ENCODE measurements at places on chromosomes 13 and 19.

DNA sequence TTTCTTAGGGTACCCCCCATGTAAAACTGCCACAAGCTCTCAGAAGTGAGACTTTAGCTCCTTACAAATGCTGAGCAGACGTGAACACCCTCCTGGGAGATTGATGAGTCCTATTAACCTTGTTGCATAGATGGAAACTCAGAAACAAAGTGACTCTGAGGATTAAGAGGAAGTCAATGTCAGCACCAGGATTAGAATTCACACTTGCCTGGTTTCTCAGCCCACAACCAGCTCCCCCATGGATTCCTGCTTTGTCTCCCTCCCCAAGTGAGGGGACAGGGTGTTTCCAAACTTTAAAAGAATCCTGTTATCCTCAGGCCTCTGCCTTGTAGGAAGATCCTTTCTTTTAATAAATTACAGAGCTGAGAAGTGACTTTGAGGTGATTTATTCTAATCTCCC lies 324.4 kb downstream of the NDFIP2 start:
- no peak for DNase-seq

- DNase-seq = no peak
These were observed 33.4 kb downstream of the FAM124A start for GRCh38 chr13:51255556-51255955.

DNA sequence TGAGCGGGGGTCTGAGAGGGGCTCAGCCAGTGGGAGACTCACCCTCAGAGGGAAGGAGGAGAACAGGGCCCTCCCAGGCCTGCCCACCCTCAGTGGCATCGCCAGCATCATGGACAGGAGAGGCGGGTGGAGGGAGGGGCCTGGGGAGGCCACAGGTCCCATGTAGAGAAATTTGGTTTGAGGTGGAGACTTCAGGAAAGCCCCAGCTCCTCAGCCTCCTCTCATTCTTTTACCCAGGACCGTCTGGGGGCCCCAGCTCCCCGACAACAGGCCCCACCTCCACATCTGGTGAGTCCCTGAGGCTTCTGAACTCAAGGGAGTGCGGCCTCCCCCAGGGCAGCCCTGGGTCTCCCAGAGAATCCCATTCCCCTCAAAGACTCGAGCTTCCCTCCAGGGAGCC lies 3.1 kb downstream of the LILRB1 start:
- DNase-seq = peak; percentile 49

GRCh38 chr13:65336916-65337315 lies 1893.2 kb downstream of the PCDH9 start:
- DNase-seq = no peak

DNA sequence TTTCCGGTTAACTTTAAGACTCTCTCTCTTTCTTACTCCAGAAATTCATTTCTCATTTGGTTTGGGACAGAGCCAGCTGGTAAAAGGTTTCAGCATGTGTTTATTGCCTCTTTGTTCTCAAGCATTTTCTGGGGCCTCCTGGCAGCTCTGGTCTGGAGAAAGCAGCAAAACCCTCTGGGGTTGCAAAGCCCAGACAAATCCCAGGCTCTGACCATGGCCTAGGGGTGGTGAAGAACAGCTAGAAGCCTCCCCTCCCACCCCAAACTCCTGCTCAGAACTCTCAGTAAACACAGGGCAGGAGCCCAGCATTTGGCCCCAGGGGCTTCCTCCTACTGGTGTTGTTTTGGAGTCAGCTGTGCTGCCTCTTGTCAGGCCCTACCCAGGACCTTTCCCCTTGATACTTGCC lies 124.2 kb upstream of the SERP2 start:
- DNase-seq = no peak

DNA sequence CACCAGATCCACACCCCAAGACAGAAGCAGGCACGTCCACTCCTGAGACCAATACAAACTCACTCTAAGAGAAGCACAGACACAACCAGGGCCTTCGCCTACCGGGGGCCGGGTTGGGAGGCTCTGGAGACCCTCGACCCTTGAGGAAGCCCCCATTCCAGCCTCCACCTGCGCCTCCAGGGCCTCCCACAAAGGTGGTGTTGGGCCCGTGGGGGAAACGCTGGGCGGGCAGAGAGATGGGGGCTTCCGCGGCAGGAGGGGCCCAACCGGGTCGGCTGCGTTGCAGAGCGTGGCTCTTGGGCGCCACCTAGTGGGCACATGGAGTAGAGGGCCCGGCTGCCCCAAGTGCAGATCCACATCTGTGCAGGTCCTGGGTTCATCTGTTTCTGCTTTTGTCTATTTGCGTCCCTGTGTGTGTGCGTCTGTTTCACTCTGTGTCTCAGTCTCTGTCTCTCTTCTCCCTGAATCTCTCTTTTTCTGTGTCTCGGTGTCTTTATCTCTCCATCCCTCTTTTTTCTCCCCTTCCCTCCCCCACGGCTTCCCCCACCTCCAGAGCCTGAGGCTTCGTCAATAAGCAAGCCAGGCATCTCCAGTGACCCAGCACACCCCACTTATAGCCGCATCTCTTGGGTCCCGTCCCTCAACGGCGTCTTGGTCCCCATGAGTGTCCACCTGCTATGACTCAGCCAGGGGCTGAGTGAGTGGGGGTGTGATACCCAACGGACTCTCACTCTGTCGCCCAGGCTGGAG lies 10.5 kb upstream of the TINCR start:
- peak; percentile 90 for DNase-seq

DNA sequence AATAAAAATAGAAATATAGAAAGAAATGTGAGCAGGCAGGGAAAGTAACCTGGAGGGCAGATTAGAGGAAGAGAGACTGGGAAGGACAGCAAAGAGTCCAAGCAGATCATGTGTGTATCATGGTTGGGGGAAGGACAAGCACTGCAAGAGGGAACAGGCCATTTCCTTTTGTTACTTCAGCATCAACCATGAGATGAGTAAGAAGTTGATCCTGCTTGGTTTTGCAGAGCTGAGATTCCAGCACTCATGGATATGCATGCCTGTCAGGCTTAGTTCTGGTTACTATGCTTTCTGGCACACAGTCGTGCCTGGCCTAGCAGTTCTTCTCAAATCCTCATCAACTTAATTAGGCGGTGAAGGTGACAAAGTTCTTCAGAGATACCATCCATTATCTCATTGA lies 18.1 kb downstream of the NALCN start:
- no peak for DNase-seq

- DNase-seq = no peak
These were observed 35.5 kb downstream of the PAK4 start for GRCh38 chr19:39160889-39161672.

GRCh38 chr13:107252428-107252827 lies 684.5 kb upstream of the ARGLU1 start:
- no peak for DNase-seq

DNA sequence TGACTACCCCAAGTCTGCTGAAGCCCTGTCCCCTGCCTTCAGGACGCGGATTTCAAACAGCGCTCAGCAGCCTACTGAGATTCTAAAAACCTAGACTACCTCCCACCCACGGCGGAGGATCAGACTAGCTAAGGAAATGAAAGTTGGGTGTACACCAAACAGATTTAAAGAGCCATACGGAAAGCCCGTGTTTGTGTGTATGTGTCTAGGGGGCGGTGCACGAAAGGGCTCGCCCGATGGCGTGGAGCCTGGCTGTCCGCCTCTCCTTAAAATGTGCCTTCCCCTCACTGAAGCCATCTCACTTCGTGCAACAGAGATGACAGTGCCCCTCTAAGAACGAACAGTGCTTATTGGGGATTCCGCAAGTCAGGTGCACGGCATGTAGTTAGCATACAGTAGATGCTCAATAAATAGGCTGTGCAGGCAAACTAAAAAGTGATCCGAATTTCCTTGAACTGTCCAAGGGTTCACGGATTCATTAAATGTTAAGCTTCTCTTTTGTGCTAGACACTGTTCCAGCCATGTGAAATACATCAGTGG lies 639 bp downstream of the LENG1 start:
- no peak for DNase-seq

DNA sequence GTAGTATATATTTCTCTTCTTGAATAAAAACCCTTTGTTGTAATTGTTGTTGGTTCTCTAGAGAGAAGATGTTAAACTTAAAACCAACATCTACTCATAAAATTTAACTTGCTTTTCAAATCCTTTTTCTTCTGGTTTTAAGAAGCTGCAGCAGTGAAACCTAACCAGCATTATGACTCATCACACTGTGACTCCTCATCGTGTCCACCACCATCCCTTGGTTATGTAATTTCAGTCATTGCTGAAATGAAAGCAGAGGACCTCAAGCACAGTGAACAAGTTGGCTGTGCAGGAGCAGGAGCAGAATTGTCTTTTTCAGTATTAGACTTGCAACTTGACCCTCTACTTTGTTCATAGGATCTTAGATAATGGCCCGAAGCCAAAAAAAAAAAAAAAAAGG lies 64.9 kb upstream of the HTR2A start:
- DNase-seq = peak; percentile 71

DNA sequence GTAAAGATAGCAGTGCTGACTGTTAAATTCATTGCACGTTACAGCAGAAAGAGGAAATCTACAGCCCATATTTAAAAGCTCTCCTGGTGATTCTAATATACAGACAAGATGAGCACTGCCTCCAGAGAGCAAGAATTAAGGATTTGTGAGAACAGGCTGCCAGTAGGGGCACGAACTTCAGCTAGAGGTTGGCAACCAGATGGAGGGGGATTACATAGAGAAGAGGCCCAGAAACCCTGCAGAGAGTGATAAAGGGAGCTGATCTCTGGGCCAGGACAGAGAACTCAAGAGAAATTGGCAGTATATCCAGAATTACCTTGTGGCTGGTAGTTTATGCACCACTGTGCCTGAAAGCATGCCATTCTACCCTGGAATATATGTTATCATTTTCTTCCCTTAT lies 144.8 kb downstream of the UFM1 start:
- no peak for DNase-seq

DNA sequence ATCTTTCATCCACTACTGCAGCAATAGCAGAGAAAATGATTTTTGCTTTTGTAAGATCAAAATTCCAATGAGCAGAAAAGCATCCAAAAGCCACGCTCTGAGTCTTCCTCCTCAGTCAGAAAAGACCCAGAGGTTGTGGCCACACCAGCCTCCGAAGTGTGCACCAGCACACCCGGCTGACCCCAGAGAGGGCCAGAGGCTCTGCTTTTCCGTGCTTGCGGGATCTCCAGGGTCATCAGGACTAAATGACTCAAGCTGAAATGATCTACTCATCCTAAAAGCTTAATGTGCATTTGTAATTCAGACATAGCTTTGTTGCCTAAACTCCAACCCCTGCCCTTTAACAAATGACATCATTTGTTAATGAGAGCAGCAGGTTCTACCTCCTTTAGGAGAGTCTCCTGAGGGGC lies 16.5 kb downstream of the RXFP2 start:
- DNase-seq = no peak

DNA sequence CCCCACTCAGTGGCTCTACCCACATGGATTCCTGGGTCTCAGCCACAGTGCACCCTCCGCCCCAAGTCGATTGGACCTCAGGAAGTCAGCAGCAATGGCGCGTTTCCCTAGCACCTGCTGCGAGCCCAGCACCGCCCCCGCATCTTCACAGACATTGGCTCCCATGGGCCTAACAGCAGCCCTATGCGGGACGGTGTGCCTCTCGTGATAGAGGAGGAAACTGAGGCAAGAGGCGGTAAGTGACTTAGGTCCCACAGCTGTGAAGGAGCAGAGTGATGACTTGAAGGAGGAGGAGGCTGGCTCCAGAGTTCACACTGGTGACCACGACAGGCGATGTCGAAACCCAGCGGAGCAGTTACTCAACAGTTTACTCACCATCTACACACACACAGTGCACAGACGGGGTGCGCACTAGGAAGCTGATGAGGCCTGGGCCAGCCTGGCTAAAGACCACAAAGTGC lies 104.5 kb upstream of the SOX1 start:
- no peak for DNase-seq

- no peak for DNase-seq
These were observed 43.9 kb downstream of the RAP2A start for GRCh38 chr13:97477844-97478243.

- DNase-seq = no peak
These were observed 46.4 kb downstream of the SMIM24 start for GRCh38 chr19:3433805-3434540.

- DNase-seq = no peak
These were observed 686 bp downstream of the LENG8 start for GRCh38 chr19:54449701-54450069.
